AG10803 (cell line): ENCODE measurements at places on chromosomes 16 and 17.

- peak; percentile 46 for DNase-seq
These were observed 759 bp upstream of the TP53I13 start for GRCh38 chr17:29567554-29568330.

DNA sequence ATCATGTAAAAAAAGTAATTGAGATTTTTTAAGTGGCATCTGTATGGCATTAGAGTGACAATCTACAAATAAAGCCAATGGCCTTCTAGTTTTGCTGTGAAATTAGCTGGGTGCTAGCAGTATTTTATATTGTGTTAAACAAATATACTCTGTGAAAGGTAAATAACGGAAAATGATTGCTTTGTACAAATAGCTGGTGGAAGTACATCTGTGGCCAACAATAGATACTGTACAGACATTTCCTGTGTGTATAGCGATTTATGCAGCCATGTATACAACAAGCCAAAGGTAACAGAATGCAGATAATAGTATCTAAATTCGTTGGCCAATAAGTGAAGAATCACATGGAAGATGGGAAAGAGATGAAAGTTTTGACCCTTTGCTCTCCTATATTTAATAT lies 26.6 kb downstream of the IQCK start:
- DNase-seq: no peak

- DNase-seq: no peak
These were observed 10.0 kb downstream of the MMP15 start for GRCh38 chr16:58035356-58036170.

GRCh38 chr16:14232106-14232864 lies 161.2 kb downstream of the MRTFB start:
- peak; percentile 56 for DNase-seq

GRCh38 chr17:59643159-59644140 lies 23.8 kb downstream of the CLTC start:
- DNase-seq: peak; percentile 56

GRCh38 chr16:81505011-81505661 lies 60.5 kb downstream of the CMIP start:
- DNase-seq: no peak

DNA sequence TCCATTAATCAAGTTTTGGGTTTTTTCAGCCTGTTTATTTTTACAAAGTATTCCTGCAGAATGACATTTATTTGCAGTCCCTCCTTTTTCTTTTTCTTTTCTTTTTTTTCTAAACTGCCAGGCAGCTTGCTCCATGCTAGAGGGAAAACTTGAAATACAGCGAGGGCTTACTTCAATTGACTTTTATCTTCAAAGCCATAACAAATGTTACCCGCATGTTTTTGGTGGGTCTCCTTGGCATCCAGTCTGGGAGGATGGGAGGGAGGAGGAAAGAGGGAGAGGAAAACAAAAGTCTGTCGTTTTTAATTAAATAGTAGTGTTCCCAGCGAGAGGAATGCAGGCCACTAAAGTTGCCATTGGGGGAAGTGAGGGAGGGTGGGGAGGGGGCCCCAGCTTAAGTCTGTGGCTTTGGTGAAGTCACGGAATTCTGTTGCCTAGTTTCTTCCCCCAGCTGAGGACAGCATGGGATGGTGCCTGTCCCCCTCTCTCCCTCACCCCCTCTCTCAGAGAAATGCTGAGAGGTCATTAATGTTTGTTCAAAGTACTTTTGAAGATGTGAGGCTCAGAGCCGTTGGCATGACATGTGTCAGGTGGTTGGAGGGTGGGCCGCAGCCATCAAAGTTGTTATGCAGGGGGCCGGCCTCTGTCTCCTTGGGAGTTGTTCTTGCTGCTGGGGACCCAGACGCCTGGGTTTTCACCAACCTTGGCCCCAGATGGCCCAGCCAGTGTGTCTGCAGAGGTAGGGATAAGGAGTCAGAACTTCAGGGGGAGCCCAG lies 2.9 kb downstream of the NKD1 start:
- no peak for DNase-seq

- DNase-seq: no peak
These were observed 29.6 kb downstream of the NLK start for GRCh38 chr17:28071891-28072606.

GRCh38 chr17:60539807-60540206 lies 13.8 kb upstream of the APPBP2 start:
- no peak for DNase-seq

DNA sequence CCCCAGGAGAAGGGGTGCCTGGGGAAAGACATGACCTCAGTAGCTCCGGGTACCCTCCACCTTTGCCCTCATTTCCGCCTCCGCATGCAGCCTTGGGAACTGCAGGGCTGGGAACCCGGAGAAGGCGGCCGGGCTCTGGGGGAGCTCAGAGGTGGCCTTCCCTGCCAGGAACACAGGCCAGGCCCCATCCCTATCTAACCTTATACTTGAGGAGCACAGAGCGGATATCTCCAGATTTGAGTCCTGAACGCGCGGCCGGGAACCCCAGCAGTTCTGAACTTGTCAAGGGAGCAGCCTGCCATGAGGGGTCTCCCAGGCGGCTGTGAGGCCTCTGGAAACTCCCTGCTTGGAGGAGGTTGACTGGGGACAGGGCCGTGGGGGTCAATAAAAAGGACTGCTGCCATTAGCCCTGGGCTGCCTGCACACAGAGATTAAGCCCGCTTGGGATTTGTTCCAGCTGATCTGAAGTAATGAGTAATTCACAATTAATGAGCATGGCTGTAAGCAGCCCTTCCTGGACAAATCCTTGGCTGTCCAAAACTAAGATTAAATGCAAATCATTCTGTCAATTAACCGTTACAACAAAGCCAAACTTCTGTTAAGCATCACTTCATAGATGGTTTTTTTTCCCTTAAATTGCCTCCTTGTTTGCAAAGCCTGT lies 26.3 kb upstream of the METRNL start:
- DNase-seq: no peak

DNA sequence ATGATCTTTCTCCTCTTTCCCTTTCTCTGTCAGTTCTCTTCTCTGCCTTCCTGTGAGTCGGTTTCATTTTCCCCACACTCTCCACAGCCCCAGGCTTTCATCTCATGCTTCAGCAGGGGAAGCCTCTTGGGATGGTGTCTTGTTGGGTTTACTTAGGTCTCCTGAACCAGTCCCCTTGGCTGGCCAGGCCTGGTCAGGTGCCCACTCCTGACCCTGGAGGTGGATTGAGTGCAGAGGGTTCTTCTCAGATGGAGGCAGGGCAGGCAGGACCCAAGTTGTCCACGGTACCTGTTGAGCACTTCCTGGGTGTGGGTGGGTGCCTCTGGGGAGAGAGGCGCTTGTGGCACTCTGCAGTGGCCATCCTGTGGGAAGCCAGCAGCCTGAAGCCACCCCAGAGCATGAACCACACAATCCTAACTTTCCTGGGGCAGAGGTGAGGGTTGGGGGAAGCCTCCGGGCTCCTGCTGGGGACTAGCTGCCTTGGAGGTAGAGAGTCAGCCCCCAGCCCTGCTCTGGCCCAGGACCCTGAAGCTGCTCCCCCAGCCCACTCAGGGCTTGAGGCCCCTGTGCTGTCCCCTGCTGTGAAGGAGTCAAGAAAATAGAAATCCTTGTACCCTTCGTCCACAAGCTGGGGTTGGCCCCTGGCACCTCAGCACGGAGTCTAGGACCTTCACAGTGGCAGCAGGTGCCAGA lies 2.0 kb upstream of the RAP1GAP2 start:
- DNase-seq: no peak

DNA sequence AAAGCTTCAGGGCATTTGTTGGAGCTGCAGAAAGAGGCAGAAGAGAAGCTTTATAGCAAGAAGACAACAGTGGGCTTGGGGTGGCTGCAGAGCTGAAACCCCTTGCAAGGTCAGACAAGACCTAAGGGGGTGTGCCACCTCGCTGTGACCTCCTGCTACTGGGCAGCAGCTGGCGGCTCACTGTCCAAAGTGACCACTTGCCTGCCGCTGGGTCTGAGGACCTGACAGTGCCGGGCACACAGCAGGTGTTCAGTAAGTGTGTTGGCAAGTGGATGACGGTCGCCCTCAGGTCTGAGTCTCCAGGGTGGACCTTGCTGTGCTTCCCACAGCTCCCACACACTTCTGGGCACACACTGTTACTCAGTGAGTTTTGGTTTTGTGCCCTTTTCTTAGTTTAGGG lies 336.5 kb downstream of the C16orf95 start:
- no peak for DNase-seq

DNA sequence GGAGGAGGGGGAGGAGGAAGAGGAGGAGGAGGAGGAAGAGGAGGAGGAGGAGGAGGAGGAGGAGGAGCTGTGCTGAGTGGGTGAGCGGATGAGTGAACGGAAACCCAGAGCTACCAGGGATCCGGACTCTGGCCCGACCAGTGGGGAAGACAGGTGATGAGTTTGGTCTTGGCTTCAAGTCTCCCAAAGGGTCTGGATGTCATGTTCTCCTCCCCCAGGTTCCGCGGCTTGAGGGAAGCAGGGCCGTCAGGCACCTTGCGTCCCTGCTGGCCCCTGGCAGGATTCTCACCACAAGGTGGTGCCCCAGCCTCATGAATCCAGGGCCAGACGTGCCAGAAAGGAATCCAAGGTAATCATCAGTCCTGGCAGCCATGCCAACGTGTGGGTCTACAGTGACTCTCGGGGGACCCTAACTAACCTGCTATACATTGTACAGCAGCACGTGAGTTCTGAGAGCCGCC lies 13.5 kb upstream of the ABAT start:
- DNase-seq: peak; percentile 47

- DNase-seq: no peak
These were observed 320.4 kb downstream of the ZFHX3 start for GRCh38 chr16:72727565-72727964.

- no peak for DNase-seq
These were observed 95.1 kb upstream of the CNTNAP4 start for GRCh38 chr16:76182041-76182635.

GRCh38 chr17:34354637-34355036 lies 1.6 kb upstream of the CCL13 start:
- peak; percentile 40 for DNase-seq

DNA sequence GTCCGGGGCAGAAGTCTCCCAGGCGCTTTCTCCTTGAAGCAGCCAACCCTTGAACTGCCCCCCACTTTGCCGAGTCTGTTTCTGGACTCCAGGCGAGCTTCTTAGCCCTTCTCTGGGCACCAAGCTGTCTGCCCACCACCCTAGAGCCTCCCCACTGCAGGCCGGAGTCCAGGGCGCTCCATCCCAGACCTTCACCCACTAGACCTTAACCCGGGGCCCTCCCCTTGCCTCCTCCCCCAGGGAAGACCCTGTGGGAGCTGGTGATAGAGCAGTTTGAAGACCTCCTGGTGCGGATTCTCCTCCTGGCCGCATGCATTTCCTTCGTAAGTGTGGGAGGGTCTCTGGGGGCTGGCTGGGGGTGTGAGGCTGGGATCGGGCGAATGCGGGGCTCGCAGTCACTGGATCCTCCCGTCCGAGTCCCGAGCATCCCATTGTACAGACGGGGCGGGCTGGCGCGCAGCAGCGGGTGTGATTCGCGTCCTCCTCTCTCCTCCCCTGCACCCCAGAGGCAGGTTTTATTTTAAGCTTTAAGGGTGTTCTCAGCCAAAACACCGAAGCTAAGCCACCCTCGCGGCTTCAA lies 1.1 kb downstream of the ATP2A1 start:
- DNase-seq: no peak

- peak; percentile 61 for DNase-seq
These were observed at the start of gene AKTIP for GRCh38 chr16:53502331-53503269. AKTIP (minus strand) TSS chr16:53503209; CDS start chr16:53500259, 2,950 bp downstream.

DNA sequence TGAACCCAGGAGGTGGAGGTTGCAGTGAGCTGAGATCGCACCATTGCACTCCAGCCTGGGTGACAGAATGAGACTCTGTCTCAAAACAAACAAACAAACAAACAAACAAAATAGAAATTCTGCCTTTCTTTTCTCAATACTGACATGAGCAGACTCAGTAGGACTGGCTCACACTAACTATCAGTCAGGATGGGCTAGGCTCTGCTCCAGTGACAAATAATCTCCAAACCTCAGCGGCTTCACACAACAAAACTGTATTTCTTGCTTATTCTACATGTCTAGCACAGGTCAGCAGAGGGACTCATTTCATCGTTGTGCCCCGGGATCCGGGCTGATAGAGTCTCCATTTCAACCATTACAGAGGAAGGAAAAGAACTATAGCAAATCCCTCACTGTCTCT lies 26.5 kb upstream of the N4BP1 start:
- DNase-seq: no peak

DNA sequence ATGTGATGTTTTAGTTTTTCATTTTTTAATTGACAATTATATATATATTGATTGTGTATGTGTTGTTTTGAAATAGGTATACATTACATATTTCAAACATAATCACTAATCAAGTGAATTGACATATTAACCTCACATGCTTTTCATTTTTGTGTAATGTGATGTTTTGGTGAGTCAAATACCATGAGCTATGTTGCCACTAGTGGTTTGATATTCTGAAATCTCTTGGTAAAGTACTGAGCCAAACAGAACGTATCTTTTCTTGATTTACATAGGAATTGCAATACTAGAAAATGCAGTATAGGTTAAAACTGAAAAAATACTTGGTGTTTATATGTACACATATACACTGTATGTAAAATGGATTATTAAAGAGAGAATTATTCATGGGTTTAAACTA lies 65.2 kb upstream of the SIAH1 start:
- DNase-seq: peak; percentile 33

- peak; percentile 95 for DNase-seq
These were observed at the start of gene KRTAP1-5 for GRCh38 chr17:41026715-41027471. KRTAP1-5 (minus strand) TSS chr17:41027208; CDS start chr17:41027155, 53 bp downstream.

GRCh38 chr17:67080804-67081203 lies 36.5 kb downstream of the CACNG1 start:
- DNase-seq: no peak

- no peak for DNase-seq
These were observed 97.5 kb downstream of the METRNL start for GRCh38 chr17:83176623-83177583.

DNA sequence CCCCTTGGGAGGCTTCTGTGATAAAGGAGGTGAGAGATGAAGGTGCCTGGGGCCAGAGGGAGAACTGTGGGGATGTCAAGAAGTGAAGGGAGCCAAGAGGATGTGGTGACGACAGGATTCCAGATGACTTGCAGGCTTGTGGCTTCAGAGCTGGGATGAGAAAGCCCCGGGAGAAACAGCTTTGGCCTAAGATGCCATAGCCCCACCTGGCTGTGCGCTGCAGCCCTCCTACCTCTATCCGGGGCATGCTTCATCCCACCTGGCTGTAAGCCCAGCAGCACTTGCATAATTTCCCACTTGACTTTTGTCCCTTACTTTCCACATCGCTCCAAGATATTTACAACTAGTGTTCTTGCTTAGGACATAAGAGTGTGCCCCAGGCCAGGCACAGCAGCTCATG lies 29.3 kb downstream of the GINS3 start:
- peak; percentile 49 for DNase-seq

- no peak for DNase-seq
These were observed 406.7 kb upstream of the MAF start for GRCh38 chr16:80007231-80007630.

GRCh38 chr17:27206447-27206846 lies 87.5 kb upstream of the WSB1 start:
- no peak for DNase-seq

- DNase-seq: peak; percentile 57
These were observed at the start of gene KSR1 for GRCh38 chr17:27455914-27456680. KSR1 (plus strand) TSS chr17:27456448; CDS start chr17:27456644, 196 bp downstream.

DNA sequence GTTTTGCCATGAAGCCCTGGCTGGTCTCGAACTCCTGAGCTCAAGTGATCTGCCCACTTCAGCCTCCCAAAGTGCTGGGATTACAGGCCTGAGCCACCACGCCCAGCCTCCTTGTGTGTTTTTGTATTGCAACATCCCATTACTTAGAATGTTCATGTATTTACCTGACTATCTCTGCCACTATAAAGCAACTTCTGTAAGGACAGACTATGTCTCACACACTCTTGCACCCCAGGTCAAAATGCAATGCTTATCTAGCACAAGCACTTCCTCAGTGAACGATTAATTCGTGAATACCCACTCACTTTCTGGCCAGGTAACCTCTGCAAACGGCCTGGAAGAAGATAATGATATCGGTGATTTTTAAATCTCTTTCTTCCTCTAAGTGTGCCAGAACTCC lies 82.6 kb downstream of the NDEL1 start:
- no peak for DNase-seq
